T-helper 2 cell (primary cell): ENCODE measurements at places on chromosomes 7 and 10.

DNA sequence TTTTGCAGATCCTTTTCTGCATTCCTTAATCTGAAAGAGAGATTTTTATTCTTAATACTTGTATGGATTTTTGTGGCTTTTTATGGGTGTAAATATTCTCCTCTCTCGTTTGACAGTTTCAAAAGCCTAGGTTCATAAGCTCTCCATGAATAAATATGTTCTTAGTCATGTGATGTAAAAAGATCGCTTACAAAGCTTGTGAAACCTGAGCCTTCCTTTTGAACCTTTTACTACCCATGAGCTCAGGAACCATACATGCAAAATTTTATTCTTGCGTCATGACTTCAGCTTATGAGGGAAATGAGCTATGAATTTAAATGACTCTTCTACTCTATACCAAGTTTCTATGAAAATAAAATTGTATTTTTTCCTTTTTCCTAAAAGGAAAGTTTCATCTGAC lies 98.7 kb downstream of the POLL start:
- no peak for DNase-seq

DNA sequence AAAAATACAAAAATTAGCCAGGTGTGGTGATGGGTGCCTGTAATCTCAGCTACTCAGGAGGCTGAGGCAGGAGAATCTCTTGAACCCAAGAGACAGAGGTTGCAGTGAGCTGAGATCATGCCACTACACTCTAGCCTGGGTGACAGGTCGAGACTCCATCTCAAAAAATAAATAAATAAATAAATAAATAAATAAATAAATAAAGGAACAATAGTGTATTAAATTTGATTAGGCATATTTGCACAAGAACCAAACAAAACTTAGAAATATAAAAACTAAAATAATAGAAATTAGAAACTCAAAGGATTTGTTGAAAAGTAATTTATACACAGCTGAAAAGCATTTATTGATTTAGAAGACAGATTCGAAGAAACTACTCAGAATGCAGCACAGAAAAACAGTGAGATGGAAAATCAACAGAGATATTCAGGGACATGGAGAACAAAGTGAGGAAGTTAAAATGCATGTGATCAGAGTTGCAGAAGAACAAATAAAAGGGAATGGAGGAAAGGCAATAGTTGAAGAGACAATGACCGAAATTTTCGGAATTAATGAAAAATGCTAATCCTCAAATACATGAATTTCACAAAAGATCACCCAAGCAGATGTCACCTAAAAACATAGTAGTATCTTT lies 17.7 kb downstream of the IFIT3 start:
- DNase-seq = no peak

DNA sequence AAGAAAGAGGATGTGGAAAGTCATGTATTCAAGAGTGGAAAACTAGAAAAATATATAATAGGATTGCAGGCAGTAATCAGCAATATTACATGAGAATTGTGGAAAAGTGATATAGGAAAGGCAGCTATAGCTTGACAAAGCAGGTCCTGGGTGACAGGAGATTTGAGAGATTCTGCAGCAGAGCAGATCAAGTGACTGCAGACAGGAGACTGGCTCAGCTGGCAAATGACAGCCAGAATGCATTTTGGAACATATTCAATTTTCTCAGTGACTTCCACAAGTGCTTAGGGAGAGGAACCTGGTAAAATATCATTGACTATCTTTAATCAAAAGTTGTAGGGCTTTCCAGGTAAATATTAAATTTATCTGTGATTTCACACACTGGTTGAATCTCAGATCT lies 260.5 kb upstream of the CACNA2D1 start:
- DNase-seq = no peak

DNA sequence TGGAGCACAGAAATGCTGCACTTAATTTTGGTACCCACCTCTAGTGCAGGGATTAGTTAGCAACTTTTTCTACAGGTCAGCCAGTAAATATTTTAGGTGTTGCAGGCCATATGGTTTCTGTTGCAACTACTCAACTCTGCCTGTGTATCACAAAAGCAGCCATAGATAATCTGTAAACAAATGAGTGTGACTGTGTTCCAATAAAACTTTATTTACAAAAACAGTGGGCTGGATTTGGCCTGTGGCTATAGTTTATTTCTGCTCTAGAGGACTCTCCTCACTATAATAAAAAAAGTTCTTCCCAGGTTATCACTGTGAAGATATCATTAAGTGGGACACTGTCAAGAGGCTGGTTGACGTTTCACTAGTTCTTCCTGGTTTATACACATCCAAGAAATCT lies 65.8 kb downstream of the DNAJC12 start:
- no peak for DNase-seq

DNA sequence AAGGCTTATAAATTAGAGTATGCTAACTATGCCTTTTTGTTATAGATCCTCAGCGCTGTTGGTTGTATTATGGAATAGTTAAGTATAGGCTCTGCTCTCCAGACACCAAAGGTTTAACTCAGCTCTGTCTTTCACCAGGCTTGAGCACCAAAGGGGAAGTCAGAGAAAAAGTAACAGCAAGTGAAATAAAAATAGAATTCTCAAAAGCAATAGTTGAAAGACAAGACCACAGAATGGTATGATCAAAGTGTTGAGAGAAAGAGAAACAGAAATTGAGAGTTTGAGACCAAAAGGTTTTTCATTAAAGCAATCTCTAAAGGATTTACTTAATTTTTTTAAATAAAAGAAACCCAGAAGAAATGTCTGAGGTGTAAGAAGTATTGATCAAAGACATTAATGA lies 529.8 kb upstream of the C7orf33 start:
- DNase-seq = no peak

GRCh38 chr7:106041140-106041717 lies 70.9 kb downstream of the SYPL1 start:
- DNase-seq = no peak

DNA sequence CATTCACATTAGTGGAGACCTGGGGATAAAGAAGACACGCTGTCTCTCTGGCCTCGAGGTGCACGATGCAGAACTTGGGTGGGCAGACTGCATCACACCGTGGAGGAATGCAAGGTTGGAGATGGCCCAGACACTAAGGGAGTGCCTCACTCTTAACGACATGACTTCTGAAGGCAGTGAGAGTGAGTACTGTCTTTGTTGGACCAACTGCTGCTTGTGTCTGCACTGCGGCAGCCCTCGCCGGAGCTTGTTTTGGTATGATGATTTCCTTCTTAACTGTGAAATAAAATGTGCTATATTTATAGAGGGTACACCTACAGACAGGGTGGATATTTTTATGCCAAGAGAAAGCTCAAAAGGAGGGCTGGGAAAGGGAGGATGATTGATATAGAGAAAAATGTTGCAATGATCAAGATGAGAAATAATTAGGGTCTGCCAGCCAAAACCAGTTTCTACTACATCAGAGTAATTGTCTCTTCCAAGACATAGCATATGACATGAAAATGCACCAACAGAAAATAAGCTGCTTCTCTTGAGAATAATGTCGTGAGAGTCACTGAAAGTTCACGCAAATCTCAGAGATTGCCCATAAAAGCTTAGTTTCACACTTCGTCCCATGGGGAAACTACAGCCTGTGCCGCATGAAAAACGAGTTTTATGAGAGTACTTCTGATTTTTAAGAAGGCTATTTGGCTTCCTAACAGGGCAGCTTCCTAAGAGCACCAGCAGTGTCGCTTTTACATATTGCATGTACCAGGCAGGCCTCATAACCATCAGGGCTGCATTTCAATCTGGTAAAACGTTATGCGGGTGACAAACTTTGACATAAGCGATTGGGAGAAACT lies 127.1 kb downstream of the TAX1BP1 start:
- DNase-seq = no peak

DNA sequence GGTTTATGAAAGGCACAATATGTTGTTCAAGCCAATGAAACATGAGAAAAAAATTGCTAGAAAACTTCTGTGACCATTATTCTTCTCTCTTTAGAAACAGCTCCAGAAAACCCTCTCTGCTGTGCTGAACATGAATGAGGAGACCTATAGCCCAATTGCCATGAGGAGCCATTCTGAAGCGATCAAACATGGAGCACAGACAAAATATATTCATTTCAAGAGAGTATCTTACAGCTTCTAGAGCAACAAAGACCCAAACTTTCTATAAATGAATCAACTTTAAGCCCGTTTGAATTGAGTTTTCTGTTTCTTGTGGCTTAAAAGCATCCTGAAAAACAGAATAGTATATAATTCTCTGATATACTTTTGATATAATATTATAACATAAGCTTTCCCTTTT lies 83.4 kb upstream of the UCN3 start:
- no peak for DNase-seq

DNA sequence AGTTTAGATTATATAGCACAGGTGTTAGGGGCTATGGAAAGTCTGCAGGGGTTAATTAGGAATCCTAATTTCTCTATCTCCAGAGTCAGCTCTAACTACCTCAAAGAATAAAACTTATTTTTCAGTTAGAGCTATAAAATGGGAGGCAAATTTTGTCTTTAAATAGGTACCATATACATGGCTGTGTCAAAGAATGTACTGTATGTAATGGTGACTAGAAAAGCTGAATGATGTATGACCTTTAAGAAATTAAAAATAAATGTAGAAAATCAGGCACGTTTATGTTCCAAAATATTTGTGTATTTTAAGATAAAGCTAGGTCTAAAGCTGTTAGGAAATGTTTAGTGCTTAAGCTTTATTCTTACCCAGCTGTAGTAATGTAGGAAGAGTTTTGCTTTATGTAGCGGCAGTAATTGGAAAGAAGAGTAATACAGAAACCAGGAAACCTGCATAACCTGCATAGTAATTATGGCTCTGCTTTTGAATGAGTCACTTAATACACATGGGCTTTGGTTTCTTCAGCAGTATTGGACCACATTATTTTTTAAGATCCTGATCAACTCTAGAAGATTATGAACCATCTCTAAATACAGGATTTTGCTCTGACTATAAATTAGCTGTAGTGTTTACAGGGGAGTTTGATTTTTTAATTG lies 85.0 kb downstream of the KMT2E start:
- DNase-seq = no peak

DNA sequence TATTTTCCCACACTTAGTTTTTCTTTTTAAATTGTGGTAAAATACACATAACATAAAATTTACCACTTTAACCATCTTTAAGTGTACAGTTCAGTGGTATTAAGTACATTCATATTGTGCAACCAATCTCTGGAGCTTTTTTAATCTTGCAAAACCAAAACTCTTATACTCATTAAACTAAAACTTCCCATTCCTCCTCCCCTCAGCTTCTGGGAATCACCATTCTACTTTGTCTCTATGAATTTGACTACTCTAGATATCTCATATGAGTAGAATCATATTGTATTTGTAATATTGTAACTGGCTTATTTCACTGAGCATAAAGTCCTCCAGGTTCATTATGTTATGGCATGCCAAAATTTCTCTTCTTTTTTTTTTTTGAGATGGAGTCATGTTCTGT lies 86.4 kb upstream of the JAZF1 start:
- DNase-seq = no peak

DNA sequence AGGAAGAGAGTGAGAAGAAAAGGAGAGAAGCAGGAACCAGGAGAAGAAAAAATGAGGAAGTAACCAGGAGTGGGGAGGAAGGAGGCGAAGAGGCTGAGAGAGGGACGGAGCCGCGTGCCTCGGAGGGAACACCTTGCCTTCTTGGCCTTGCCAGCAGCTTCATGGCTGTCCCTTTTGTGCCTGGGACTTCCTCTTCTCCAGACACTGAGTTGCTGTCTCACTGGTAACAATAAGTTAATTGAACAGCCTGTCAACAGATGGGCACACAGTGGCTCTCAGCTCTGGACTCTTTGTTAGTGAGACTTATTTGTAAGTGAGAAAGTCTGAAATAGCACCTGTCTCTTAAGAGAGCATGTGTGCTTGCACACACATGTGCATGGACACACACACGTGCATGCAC lies 83.2 kb downstream of the GATA3 start:
- DNase-seq = no peak
